HS-5 (cell line): ENCODE measurements at places on chromosomes 13 and 19.

DNA sequence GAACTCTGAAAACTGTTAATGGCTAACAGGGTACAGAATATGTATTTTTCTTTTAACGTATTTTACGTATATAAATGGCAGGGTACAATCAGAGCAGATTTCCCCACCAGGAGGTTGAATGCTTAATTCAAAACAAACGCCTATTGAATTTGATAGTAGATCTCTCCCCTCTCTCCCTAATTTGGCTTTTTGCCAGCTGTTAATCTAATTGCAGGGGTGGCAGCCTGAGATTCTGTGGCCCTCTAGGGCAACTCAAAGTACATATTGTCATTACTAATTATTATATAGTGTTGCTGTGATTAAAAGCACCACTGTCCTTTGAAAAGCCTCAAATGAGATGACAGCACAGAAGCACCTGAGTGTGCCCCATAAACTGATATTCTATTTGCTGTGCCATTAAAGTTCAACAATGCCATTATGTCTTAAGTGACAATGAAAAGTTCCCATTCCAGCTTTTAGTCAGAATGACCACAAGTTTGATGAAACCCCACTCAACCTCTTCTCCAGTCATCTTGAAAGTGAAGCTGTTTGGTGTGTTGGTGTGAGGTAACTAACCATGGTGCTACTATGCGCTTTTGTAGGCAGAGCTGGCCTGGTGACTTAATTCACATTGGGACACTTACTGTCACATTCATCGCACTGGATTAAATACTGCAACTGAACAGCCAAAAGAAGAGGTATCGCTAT is 351.4 kb downstream of the KCNRG start:
- DNase-seq = no peak

DNA sequence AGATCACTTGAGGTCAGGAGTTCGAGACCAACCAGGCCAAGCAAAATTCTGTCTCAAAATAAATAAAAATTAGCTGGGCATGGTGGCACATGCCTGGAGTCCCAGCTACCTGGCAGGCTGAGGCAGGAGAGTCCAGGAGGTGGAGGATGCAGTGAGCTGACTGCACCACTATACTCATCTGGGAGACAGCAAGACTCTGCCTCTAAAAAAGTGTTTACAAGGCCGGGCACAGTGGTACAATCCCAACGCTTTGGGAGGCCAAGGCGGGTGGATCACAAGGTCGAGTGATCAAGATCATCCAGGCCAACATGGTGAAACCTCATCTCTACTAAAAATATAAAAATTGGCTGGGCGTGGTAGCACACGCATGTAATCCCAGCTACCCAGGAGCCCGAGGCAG is 4.2 kb upstream of the DAPK3 start:
- DNase-seq = no peak

DNA sequence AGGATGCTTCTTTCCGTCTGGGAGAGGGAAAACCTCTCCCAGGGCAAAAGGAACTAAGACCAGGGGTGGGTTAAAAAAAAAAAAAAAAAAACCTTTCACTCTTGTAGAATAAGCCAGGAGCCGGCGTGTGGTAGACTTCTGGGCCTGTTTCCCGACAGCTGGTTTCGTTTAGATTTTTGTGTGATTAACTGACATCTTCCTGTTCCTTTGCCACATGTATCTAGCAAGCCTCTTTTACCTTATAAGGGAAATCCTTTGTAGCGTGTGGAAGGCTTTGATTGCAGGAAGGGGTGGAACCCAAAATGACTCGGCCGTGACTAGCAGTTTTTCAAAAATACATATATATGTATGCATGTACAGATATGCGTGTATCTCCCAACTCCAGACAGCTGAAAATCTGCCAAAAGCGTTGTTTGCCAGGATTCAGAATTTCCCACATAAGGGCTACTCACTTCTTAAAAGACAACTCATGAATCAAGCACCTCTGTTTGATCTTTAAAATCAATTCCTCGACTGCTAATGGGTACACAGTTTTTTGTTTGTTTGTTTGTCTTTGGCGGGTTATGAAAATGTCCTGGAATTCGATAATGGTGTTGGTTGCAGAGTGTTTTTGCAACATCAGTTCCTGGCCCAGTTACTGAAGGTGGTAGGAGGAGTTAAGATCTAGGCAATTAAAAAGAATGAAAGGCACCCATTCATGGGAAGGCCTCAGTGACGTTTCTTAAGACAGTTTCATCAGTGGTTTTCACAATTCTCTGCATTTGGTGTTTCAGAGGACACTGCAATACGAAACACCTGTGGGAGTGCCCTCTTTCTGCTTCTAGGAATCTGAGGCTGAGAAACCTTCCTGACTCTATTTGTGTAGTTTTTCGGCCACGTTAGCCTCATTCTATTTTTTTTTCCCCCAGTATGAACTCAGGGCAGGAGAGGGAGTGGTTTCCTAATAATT is 2.7 kb downstream of the TPM4 start:
- DNase-seq = peak; percentile 96

DNA sequence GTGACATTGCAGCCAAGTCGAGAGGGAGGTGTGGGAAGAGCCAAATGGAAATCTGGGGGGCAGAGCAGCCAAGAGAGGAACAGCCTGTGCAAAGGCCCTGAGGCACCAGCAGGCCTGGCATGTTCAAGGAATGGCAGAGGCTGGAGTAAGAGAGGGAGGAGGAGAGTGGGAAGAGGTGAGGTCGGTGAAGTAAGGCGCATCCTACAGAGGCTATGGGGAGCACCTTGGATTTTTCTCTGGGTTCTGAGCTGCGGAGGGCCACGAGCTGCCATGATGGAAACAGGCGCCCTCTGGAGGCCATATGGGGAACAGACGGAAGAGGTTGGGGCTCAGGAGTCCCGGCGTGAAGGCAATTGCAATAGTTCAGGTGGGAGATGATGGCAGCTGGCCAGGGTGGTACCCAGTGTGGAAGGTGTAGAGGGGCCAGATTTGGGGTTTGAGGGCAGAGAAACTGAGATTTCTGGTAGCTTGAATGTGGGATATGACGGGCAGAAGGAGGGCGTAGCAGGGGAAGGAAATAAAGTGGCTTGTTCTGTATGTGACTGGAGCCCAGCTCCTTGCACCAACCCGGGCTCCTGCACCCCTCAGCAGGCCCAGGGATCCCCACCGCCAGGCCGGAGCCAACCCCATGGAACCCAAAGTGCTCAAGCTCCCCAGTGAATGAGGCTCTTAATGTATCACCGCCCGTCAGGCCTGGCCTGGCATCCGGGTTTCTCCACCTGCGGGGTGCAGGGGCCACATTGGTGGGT is 20.5 kb upstream of the STRN4 start:
- no peak for DNase-seq

- no peak for DNase-seq
Observed at GRCh38 chr13:48078251-48078656, 16.6 kb downstream of the MED4 start.

DNA sequence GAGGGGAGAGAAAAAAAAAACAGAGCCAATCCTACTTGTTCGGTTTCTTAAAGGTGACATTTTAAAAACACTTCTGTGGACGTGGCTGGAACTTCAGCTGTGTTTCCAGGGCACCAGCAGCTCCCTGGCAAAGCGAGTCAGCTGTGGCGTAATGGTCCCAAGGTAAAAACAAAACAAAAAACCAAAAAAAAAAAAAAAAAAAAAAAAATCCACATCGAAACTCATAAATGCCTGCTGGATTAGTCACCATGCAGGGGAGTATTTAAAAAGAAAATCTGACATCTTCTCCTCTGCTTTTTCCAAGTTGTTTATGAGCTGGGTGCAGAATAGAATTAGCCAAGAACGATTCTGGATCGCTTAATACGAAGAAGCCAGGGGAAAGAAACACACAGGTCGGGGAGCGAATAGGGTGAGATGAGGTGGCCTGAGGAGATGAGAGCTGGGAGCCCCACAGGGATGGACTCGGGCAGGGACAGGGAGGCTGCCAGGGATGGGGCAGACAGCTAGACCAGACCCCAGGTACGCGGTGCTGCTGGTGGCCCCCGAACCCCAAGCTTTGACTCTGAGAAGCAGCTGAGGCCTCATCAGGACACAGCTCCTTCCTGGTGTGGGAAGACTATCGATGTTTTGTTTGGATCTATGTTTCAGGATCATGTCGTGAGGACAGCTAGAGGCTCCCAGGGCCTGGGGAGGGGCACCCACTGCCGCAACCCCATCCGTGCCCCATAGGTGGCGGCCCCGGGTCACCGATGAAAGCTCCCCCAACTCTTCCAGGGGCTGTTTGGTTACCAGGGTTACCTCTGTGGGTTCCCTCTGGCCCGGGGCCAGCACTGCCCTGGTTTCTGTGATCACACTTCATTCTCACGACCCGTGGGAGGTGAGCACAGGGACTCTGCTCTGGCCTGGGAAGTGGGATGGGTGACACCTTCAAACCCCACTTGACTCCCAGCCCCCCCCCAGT is 3.1 kb upstream of the CTXN1 start:
- DNase-seq = peak; percentile 74

DNA sequence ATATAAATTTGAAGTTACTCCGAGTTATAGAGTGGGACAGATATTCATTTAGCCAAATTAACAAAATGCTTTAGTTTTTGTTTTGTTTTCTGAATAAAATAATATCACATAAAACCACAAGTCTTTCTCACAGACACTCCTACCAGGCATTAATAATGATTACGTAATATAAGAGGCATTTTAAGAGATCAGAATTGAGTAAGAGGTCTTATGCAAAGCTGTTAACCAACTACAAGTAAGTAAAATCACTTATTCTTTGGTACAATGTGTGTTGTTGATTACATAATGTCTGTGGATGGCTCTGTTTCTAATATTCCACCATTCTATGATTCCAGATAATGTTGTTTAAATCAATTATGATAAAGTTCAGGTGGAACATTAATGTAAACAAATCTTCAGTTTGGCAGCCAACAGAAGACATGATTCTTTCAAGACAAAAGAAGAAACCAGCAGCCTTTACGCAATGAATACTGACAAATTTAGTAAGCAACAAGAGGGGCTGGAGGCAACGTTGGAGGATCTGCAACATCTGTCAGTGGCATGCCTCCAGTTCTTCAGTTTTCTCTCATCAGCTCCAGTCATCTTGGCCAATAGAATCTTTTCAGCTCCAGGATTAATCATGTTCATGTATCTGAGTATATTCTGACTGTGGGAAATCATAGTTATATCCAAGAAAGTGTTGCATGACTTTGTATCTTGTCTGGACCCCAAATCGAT is 403.8 kb downstream of the SLITRK5 start:
- DNase-seq = no peak

- no peak for DNase-seq
Observed at GRCh38 chr13:99465454-99465853, 35.8 kb upstream of the TM9SF2 start.

GRCh38 chr13:73870036-73870741 is 264.0 kb downstream of the KLF12 start:
- no peak for DNase-seq

DNA sequence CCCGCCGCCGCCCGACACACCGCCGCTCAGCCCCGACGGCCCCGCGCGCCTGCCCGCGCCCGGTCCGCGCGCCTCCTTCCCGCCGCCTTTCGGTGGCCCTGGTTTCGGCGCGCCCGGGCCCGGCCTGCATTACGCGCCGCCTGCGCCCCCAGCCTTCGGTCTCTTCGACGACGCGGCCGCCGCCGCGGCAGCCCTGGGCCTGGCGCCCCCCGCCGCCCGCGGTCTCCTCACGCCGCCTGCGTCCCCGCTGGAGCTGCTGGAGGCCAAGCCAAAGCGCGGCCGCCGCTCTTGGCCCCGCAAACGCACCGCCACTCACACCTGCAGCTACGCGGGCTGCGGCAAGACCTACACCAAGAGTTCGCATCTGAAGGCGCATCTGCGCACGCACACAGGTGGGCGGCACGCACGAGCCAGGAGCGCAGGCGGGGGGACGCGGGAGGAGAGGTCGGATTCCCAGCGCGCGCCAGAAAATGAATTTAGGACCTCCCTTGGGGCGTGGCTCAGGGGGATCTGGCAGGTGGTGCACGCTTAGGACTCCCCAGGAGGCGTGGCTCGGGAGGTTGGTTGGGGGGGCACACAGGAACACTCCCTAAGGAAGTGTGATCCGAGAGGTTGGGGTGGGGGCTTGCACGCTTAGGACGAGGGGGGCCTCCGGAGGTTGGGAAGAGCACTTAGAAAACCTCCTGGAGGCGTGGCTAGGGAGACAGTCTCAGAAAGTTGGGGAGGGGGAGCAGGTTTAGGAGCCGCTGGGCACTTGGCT is 1.2 kb downstream of the KLF2 start:
- no peak for DNase-seq

DNA sequence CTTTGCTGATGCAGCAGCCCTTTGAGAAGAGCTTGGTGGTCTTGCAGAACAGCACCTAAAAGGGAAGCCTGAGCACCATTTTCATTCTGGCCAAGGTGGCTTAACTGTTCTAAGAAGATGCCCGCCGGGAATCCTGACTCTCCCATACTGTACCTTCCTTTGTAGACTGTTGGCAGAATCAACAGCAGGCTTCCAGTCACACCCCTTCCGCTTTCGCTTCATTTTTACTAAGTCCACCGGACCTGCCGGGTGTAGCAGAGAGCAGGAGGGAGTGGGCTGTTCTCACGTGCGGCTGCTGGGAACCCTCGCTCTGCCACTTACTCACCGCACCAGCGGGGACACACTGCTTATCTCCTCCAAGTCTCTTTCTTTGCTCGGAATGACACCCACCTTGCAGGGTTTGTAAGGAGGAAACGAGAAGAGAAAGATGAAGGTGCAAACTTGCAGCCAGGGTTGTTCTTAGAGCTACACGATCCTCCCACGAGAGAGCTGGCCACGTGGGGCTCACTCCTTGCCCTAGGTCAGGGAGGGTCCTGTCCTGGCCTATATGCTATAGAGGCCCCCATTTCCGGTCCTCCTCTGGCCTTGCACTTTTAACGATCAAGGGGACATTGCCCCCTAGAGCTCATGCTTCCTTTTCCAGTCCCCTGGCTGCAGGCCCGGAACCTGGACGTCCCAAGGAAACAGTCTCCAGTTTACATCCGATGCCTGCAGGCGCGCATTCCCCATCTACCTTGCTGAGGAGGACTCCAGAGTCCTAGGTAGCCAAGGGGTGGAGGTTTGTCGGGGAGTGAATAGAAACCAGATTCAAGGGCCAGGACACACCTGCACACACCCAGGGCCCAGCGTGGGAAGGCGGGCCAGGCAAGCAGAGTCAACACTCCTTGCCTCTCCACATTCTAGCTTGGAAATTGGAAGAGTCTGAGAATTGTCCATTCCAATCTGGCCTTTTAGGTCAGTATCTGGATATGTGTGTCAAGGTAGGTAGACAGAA is 453.6 kb downstream of the IRS2 start:
- DNase-seq = no peak

GRCh38 chr19:49592486-49593232 is 1.7 kb downstream of the PRR12 start:
- DNase-seq = no peak

GRCh38 chr19:10295847-10296591 is 6.3 kb downstream of the ICAM5 start:
- DNase-seq = no peak

DNA sequence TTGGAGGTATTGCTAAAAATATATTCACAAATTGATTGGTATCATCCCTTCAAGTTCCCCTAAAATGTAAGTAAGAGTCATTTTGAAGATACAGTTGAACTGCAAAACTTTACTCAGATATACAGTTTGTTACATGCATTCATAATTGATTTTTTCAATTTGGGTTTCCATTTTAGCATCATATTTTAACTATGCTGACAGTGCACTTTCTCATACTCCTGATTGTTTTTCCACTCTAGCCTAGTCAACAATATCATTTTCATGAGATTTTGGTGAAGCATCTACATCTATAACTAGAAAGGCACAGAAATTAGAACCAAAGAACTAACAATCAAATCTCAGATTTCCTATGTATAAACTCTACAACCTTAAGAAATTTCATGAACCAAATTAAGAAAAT is 2850.4 kb upstream of the PCDH20 start:
- DNase-seq = no peak

GRCh38 chr13:53368948-53369347 is 340.3 kb downstream of the OLFM4 start:
- no peak for DNase-seq
